ENCODE measurements at places on chromosomes 12 and 14. TPM values are rescaled to one million over a fixed set of nuclear protein-coding genes. Genes with fewer than 3 reads are reported as not detected.

DNA sequence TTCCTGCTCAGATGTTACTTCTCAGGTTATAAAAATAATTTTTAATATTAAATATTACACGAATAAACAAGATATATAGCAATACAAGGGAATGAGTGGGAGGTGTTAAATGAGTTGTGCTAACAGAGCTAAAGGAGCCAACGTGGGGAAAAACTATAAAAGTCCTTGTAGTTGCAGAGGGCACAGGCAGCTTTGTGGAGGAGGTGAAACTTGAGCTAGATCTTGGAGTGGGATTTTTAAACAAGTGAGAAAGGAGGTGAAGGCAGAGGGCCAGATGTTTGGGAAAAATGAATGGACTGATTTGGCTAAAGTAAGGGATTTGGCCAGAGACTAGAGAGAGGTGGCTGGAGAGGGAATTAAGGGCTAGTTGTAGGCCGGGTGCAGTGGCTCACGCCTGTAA is 5.2 kb upstream of the FKBP11 start:
- no peak for DNase-seq

GRCh38 chr12:126768517-126768916 is 1498.5 kb upstream of the TMEM132C start:
- no peak for DNase-seq

DNA sequence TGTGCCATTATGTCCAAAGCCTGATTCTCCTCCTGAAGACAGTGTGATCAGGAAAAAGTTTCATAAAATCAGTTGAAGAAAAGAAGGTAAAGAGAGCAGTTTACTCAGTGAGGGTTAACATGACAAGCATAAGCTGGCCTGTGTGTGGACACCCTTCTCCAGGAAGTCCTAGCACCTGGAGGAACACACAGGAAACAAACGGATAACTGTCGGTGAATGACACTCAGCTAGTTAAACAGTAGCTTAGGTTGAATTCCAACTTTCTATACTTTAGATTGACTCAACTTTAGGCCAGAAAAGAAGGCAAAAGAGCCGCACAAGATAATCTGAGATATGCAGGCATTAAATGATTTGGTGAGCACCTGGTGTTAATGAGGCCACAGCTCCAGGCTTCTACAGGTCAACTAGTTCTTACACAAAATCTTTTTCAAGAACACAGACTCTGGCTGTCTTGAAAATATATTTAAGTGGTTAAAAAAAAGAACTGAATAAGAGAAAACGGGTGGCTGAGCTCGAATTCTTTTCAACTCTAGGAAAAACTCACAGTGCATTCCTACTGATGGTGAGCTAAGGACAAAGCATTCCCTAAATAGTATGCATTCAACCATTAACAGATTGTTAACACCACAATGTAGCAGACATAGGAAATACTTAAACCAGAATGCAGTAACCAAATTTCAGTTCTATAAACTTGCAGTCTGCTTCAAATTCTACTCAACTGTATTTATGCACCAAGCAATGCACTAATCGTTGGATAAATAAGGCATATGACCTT is 56.9 kb upstream of the TSPAN8 start:
- no peak for DNase-seq

The ETFBKMT gene
- 3.1 TPM for polyA plus RNA-seq

- peak; percentile 65 for DNase-seq
Measured at GRCh38 chr12:6547987-6548386, 7.9 kb downstream of the IFFO1 start.

DNA sequence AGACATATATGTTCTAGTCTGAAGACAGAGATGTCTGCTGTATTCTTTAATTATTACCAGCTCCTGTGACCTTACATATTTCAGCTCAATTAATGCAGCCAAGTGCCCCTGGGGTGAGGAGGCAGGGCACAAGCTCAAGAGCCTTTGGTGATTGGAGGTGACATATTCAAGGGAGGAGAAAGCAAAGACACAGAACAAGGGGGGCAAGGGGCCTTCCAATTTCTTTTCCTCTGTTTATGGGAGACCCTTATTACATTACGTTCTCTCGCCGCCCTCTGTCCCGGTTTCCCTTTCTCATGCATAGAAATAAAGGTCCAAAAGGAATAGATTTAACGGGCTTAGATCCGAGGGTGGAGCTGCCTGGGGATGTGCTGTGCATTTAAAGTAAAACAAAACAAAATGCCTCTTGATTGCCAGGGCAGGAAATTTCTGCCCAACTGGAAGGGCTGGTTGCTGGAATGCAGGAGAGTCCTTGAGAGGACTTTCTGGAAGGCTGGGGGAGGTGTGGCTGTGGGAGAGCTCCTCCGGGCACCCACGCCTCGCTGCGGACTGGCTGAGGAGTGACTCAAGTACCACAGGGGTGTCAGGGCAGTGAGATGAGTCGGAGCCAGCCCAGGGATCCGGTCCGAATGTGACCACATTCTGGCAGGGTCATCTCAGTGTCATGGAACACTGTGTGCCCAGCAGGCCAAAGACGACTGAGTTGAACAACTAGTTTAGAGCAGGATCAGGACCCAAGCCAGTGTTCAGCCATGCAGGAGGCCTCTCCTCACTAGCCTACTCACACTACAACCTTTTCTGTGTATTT is 32.1 kb upstream of the GSG1 start:
- peak; percentile 65 for DNase-seq

DNA sequence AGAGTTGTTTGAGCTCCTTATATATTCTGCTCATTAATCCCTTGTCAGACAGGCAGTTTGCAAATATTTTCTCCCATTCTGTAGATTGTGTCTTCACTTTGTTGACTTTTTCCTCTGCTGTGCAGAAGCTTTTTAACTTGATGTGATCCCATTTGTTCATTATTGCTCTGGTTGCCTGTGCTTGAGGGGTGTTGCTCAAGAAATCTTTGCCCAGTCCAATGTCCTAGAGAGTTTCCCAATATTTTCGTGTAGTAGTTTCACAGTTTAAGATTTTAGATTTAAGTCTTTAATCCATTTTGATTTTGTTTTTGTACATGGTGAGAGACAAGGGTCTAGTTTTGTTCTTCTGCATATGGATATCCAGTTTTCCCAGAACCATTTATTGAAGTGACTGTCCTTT is 19.8 kb downstream of the ABCC9 start:
- no peak for DNase-seq

The PIGH gene
- polyA plus RNA-seq, result 10.3 TPM

DNA sequence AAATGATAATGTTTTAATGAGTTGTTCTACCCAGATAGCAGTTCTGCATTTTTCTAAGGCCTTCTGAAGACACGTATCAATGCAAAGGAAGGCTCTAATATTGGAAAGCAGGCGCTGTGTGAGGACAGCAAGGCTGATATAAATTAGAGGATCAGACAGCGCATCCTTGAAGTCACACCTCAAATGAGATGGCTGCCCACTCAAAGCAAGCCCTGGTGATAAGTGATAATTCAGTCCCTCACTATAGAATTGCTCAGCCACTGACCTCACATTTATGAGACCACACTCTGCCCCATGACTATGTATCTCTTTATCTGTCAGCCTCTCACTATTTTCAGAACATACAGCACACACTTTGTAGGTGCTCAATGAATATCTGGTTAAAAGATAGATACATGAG is 62.4 kb downstream of the ARMH4 start:
- DNase-seq, result no peak

The PRPH gene
- 9.0 TPM for polyA plus RNA-seq

DNA sequence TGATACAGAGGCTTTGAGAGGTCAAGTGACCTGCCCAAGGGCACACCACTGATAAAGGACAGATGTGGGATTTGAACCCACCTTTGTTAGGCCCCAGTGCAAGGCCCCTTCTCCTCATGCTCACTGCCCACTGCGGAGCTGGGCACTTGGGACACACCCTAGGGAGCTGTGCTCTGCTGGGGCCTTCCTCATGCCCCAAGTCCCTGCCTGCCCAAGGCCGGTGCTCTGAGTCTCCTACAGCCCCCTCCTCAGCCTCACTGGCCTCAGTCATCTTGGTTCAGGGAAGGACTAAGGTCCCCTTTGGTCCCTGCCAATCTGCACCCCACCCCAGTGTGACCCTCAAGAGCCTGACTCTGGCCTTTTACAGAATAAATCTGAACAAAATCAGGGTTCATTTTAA is 7.9 kb upstream of the OAS3 start:
- DNase-seq, result no peak

The CNTN1 gene
- polyA plus RNA-seq, result 1.7 TPM

DNA sequence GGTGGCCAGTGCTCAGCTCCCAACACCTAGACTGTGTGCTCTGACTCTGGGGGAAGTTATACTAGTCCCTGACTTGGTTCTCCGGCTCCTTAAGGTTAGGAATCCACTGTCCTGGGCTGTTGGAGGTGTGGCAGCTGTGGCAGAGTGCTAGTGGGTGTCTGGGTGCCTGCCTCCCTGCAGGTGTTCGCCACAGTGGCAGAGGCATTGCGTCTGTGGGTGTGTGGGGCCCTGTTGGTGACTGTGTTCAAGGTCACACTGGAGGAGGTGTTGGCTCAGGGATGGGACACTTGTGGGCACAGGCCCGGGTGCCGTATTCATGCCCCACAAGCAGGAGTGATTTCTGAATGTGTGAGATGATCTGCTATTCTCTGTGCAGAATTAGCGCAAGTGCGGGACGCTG is 467.4 kb downstream of the TMEM121 start:
- no peak for DNase-seq

- peak; percentile 53 for DNase-seq
Measured at GRCh38 chr14:57189070-57189469, 79.6 kb downstream of the EXOC5 start.

The MAP1LC3B2 gene
- not detected for polyA plus RNA-seq

GRCh38 chr14:51216602-51217001 is 23.4 kb upstream of the TMX1 start:
- DNase-seq, result no peak

GRCh38 chr12:104485651-104486362 is 29.1 kb downstream of the CHST11 start:
- DNase-seq, result no peak

- DNase-seq, result no peak
Measured at GRCh38 chr12:121145221-121145620, 12.5 kb downstream of the P2RX7 start.

GRCh38 chr14:34982421-34983147 is at the start of gene SRP54:
Gene SRP54 (plus strand): TSS chr14:34982992. CDS start chr14:34996710, 13,718 bp downstream.
- peak; percentile 99 for DNase-seq

DNA sequence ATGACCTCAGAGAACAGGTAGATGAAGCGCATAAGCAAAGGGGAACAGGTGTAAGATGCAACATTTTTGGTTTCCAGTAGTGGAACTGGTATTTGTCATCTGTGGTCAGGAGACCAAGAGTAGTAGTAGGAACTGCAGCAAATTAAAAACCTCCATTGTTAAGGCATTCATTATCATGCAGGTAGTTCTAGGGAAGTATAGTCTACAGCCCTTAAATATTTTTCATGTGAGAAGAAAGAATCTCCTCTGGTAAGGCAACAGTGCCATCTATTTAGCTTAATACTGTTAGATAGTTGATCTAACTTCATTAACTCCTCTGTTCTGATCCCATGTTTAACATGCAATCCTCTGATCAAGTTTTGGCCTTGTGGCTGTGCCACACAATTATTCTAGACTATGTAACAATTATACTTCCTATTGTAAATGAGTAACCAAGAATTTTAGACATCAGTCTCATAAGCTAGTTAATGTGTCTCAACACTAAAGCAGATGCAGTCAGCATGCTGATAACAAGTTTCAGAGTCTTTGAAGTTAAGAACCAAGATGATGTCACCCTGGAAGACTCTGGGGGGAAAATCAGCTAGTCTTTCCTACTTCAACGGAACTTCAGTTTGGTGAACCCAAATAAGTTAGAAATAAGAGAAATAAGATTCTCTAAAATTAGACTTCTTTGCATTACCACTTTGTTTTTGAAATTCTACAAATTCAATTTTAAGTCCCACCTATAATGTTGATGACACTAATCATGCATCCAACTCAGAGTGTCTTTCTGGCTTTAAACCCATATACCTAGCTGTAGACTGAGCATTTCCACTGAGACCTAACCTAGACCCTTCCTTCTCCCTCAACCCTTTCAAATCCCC is 70.9 kb downstream of the STXBP6 start:
- no peak for DNase-seq

The ERP29 gene
- 115 TPM for polyA plus RNA-seq

DNA sequence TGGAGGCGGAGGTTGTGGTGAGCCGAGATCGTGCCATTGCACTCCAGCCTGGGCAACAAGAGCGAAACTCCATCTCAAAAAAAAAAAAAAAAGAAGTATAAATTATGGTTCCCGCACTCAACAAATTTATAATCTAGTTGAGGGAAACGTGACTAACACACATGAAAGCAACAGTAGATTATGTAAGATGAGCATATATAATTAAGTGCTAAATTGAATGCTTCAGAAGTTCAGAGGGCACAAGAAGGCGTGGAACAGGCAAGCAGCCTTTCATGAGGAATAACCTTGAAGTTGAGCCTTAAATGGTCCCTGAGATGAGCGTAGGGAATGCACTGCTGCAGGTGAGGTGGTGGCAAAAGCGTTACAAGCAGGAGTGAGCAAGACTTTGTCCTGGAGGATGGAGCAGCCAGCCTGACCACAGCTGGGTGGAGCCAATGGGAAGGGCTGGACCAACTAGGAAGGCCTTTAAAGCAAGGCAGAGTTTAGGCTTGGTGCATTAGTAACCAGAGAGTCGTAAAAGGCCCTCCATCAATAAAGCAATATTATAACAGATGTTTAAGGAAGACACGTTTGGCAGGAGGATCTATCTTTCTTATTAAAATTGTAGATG is 30.6 kb upstream of the TUBA1A start:
- no peak for DNase-seq

- no peak for DNase-seq
Measured at GRCh38 chr12:114901316-114901715, 217.3 kb upstream of the TBX3 start.

GRCh38 chr14:104680806-104681688 is 8.4 kb upstream of the INF2 start:
- DNase-seq, result peak; percentile 89

DNA sequence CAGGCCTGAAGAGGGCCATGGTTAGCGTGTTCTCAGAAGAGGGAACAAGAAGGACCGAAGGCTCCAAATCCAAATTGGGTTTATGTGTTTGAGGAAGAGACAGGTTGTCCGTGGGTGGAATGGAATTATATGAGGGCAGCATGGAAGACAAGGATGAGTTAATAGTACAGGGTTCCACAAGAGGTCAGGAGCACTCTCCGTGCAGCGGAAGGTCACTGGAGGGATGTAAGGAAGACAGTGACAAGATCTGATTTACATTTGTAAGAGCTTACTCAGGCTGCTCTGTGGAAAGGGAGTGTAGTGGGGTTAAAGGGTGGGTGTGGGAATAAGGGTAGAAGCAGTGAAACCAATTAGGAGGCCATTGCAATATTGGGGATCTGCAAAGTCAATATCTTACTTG is 97.0 kb downstream of the TPH2 start:
- no peak for DNase-seq

DNA sequence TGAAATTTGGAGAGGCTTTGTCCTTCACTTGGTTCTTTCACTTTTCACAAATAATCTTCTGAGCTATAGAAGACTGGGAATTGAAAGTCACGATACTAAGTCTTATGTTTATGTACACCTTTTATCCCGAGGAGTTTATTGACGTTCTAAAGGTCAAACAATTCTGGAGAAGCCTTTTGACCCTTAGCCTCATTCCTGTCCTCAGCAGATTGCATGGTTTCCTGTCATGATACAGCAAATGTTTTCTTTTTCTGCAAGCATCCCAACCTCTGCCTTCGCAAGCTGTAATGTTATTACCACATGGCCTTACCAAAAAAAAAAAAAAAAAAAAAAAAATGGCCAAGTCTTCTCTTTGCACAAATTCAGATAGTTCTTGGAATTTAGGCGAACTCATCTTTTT is 411.7 kb upstream of the FLRT2 start:
- DNase-seq, result no peak

The PYGL gene
- polyA plus RNA-seq, result 18.3 TPM
